Activated T-helper 1 cell treated with anti-CD3 and anti-CD28 coated beads, Interleukin-2, amount 50 U/mL, for 16 hours (primary cell): ENCODE measurements at places on chromosomes 2 and 18.

GRCh38 chr2:66919286-66919685 lies 477.8 kb upstream of the ETAA1 start:
- DNase-seq, result no peak

- no peak for DNase-seq
Measured at GRCh38 chr2:46827274-46828134, 88.1 kb downstream of the MCFD2 start.

GRCh38 chr2:165803123-165803760 lies 9.2 kb upstream of the GALNT3 start:
- DNase-seq, result no peak

GRCh38 chr18:52678034-52678433 lies 338.0 kb downstream of the DCC start:
- DNase-seq, result no peak

DNA sequence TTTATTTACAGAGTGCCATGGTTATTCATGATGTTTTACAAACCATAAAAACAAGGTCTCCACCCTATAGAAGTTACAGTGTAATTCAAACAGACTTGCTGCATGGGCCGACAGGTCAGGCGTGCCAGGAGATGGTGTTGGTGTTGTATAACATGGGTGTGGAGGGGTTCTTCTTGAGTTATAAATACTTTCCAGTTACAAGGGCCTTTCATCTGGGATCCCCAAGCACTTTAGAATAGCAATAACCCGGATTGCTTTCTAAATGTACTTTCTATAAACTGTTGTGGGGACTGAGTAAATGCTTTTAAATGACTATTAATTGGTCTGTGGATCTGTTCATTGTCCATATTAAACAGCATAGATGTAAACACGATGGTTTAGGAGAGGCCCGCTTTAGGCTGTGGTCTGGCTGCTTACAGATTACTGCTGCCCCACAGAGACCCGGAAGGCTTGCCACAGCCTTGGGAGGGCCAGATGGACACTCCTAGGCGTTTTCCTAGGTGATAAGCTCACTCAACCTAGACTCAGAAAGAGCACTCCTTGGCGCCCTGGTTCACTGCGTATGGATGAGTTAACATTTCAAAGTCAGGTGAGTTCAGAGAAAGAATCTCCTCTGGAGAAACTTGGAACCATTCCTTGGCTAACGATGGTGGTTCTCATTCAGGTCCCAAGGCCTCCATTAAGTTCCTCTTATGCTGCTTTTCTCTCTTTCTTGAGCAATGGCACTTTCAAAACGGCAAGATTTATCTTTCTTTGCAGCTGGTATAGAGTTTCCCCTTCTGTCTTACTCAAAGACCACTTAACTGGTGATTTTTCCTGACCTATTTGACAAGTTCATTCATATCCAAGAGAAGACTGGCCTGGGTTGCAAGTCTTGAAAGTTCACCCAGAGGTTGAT lies 3.6 kb upstream of the KIAA2012 start:
- DNase-seq, result no peak

DNA sequence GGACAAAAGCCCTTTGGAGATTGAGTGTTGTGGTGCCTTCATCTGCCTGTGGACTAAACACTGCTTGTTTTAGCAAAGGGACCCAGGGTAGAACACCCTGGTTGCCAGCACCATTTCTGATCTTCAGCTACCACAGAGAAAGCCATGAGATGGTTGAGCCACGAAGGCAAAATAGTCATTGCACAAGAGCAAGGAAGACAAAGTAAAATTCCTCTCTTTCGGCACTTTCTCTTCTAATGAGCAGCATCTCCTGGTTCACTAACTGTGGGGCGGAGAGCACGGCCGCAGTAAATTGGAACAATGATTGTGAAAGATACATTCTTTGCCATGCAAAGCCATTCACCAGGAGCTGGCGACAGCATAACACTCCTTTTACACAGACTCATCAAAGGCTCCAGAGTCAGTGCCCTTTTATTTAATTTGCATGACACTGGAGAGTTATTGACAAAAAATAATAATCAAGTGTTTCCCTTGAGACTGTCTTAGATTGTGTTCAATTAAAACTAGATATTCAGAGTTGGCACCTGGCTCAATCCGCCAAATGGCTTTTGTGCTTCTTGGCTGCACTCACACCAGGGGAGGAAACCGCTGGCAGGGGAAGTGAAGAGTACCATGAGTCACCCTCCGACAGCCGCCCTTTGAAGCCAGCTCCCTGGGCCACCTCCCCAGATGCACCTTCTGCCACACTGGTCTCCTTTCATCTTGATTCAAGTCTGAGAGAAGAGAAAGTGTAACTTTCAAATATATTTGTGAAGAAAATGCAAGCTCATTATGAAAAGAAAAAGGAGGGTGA lies 100.5 kb upstream of the MEIS1 start:
- DNase-seq, result no peak

GRCh38 chr2:61432990-61433389 lies 37.9 kb downstream of the USP34 start:
- no peak for DNase-seq

DNA sequence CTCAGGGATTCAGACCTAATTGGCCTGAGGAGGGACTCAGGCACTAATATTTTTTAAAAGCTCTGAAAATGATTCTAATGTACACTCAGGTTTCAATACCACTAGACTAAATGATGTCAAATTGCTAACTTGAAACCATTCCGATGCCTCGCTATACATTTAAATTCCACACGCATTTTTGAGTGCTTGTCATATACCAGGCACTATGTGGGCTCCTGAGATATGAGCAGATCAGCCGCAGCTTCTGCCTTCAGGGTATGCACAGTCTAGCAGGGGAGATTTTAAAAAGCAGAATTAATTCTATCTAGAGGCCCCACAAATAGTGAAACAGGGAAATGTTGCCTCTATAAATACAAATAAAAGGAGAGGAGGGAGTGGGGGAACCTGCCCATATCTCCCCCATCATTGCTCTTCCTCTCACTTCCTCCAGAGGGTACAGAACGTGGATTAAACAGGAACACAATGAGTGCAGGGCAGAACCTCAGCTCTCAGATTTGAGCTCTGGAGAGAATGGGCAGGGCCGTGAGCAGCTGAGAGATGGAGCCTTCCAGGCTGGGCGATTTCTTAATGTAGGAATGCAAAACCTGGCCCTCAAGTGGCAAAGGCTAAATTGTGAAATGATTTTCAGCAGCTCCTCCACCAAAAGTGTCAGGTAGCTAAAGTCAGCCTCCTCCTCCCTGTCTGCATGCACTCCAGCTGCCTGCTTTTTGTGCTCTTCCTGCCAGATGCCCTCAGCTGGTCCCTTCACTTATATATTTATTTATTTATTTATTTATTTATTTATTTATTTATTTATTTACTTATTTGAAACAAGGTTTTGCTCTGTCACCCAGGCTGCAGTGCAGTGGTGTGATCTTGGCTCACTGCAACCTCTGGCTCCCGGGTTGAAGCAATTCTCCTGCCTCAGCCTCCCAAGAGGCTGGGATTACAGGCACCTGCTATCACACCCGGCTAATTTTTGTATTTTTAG lies 24.6 kb upstream of the LBH start:
- DNase-seq, result no peak

DNA sequence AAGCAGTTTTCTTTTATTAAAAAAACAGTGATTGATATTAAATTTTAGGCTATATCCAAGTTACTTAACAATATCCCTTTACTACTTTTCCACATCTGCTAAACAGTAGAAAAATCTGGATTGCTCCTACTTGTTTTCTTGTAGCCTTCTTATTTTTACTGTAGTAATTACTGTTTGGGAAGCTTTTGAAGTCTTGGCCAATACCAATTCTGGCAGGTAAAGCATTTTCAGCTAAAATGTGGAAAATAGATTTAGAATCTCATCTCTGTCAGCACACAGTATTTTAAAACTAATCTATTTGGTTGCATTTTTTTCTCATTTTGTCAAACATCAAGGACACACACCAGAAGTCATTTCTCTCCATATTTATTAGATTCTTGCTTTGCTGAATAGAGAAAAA lies 1485.7 kb upstream of the PIK3C3 start:
- no peak for DNase-seq
